GM12865 (cell line): ENCODE measurements at places on chromosomes 12 and 14.
A peak's percentile ranks its signal among the peaks of the same experiment; 100 is the strongest.

GRCh38 chr14:92153581-92153980, 31.8 kb downstream of the CPSF2 start:
- no peak for DNase-seq

- no peak for DNase-seq
Observed at GRCh38 chr12:94851396-94852028, 152.0 kb downstream of the NDUFA12 start.

- no peak for DNase-seq
Observed at GRCh38 chr12:18906395-18906794, 168.5 kb downstream of the CAPZA3 start.

DNA sequence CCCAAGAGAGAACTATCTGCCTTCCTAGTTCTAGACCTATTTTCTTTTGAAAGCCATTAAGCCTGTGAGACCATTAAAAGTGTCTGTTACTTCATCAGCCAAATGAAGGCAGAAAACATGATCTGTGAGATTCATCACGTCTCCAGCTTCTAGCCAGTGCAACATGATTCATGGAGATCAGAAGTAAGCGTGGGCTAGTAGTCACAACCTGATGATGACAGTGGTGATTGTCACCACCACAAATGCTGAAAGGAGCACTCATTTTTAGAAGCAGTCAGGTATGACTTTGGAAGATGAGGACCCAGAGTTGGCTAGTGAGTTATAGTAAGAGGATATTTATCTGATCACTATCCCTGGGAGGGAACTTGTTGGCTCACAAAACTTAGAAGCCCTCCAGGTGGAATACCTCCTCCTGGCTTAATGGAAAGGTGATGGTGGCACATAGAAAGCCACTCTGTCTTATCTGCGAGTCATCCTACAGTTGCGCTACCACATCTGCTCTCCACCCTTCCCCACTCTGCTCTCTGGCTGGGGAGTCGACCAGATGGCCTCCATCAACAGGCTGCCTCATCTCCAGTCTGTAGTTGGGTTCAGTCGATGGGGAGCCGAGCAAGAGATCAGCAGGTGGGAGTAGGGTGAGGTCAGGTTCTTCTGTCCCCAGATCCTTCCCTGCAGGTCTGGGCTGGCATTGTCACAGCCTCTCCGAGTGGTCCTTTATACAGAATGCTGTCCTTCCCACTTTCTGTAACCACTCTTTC, 317.6 kb upstream of the FKBP4 start:
- no peak for DNase-seq

DNA sequence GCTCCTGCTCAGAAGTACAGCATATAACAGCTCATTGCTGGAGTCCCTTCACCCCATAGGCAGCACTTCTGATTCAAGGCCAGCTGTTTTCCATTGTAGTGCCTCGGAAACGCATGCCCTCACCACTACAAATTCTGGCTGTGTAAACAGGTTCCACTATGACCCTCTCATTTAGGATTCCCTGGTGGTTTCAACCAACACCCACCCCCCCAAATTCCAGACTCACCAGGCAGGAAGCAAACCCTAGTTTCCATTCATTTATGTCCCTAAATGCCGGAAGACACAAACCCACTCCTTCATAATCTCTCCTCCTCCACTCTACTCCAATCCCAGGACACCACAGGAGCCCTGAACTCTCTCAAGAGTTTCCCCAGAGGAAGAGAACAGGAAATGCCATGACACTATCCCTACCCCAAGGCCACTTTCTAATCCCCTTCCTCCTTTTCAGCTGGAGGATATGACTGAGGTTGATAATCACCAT, 75.9 kb upstream of the TMPO start:
- DNase-seq, result no peak

DNA sequence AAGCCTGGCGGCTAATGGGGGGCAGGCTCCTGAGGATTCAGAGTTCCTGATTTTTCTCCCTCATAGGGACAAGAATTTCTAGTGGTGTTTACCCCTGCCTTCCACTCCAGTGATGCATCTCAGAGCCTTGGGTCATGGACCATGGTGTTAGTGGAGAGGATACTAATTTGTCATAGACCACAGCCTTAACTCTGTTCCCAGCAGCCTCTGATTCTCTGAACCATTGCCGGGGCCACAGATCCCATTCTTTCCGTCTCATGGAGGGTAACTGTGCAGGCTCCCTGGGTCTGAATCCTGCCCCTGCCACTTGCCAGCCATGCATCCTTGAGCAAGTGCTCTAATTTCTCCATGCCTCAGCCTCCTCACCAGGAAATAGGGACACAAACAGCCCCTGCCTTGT, 55.1 kb downstream of the RPH3A start:
- DNase-seq, result no peak

DNA sequence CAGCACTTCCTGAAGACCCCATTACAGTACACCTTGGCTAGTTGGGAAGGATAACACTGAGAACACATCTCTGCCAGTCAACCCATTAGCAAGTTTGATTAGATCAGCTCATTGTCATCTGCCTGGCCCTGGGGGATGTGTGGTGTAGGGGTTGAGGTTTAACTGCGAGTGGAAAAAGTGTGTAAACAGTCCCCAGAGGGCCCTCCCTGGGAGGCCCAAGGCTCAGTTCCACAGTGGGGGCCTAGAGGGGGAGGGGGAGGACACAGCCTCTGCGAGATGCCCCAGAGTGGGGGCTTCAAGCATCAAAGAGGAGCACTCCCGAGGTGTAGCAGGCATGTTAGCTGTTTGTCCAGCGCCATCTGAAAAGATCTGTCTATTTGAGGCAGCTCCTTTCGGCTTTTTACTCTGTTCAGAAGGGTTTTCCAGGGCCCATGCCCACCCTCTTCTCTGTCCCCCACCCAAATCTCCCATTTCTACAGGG, 344 bp downstream of the LPAR5 start:
- DNase-seq, result peak; percentile 46

DNA sequence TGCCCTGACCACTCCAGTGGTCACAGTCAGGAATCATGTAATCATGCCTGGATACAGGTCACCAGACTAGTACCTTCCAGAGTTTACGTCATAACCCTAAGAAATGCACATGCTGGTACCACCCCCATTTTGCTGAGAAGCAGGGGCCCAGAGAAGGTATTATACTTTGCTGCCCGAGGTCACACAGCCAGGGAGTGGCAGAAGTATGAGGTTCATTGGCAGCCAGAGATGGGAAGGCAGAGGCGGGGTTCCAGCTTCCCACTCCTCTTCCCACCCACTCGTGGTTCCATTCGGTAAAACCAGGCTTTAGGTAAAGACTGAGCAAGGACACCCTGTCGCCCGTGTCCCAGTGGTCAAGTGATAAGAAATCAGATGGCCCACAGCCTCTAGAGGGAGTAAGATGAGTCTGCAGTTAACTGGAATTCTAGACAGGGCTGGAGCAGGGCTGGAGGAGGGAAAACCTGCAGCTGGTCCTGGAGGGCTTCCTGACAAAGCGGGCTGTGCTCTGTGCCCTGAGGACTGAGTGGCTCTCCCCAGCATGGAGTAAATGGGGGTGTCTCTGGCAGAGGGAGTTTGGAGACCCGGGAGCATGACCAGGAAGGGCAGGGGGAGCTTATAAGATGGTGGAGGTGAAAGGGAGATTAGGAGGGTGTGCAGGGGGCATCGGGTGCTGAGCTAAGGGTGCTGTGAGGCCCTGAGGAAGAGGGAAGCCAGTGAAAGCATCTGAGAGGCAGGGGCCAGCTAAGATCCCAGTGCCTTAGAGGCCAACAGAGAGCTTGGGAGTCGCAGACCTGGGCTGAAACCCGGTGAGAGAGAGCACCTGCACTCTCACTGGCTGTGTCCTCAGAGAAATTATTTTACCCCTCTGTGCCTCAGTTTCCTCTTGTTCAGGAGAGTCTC, 5.7 kb downstream of the FAM222A start:
- no peak for DNase-seq

- no peak for DNase-seq
Observed at GRCh38 chr12:53623548-53624385, 2.4 kb downstream of the ATF7 start.

DNA sequence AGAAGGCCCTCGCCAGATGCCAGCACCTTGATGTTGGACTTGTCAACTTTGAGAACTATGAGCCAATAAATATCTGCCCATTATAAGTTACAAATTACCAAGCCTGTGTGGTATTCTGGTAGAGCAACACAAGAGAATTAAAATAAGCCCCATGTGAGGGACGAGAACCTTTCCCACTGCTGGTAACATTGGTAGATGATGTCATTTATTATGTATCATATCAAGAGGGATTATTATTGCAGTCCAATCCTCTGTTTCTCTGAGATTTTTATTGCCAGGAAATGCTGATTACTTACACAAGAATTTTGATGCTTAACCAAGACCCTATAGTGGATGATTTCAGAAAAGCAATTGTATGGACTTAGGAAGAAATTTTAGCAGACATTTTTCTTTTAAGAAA, 40.3 kb upstream of the SLC24A4 start:
- DNase-seq, result no peak

- peak; percentile 75 for DNase-seq
Observed at GRCh38 chr14:28751467-28752058, 15.0 kb upstream of the FOXG1 start.

DNA sequence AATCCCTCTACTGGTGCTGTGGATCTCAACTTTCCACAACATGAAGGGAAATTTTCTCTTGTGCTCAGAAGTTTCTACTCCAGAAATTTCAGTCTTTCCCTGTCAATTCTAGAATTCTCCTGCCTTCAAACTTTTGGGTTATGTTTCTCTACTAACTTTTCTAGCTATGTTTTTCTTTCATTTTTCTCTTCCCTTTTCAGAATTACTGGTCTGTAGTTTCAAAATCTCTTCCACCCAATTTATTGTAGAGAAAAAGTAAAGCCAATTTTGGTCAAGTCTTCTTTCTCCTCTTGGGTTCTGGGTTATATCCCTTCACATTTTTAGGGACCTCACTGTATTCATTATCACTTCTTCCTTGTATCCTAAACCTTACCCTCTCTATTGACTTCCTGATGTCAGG, 18.9 kb downstream of the CNTN1 start:
- no peak for DNase-seq

GRCh38 chr12:58247633-58248032, 306.3 kb downstream of the ATP23 start:
- DNase-seq, result no peak

GRCh38 chr12:92503029-92503931, 199.5 kb upstream of the PLEKHG7 start:
- peak; percentile 93 for DNase-seq

- DNase-seq, result no peak
Observed at GRCh38 chr12:906062-906585, 43.4 kb downstream of the RAD52 start.

DNA sequence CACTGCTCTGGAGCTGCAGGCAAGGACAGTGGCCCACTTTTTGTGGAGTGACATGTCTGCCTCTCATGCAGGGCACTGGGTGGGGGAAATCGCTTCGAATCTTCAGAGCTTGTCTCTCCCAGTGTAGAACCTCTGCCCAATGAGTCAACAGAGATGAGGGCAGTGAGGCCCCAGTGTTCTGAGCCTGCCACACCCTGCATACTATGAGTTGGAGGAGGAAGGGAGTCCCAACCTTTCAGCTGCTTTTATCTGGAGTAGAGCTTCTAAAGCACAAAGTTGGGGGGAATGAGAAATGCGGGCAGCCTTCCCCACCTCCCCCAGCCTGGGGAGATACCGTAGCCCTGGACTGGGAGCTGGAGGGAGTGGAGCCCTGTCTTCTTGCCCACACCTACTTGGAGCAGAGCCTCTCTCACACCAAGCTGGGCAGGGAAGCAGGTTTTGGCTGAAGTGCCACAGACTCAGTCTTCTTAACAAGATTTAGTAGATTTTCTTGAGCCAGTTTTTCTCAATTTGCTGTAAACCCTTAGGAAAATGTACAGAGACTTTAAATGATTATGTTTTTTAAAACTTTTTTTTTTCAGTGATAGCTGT, 159.1 kb downstream of the ADGRD1 start:
- no peak for DNase-seq

GRCh38 chr12:119836781-119837180, 40.3 kb downstream of the CIT start:
- DNase-seq, result no peak

GRCh38 chr12:63752283-63752682, 27.4 kb upstream of the RXYLT1 start:
- peak; percentile 21 for DNase-seq

GRCh38 chr12:123064885-123065619, 84.6 kb downstream of the ARL6IP4 start:
- no peak for DNase-seq

DNA sequence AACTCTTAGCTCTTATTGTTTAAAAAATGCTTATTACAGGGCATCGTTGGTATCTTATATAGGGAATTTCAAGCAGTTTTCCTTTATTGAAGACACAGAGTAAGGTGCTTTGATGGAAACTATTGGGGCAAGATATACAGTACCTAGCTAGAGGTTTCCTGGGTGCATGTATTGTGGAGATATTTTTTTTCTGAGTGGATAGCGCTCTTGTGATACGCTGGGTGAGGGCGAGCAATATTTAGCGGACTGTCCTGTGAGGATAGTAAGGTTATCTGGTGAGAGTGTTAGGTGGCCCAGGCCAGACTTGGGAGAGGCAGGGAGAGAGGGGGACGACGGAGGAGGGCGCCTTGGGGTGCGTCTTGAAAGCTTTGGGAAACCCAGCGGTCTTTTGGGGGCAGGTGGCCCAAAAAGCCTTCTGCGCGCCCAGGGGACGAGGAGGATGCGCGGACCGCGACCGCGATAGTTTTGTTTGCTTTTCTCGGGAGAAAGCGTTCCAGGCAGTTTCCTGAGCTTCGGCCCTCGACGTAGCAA, 596 bp upstream of the BICD1 start:
- no peak for DNase-seq

DNA sequence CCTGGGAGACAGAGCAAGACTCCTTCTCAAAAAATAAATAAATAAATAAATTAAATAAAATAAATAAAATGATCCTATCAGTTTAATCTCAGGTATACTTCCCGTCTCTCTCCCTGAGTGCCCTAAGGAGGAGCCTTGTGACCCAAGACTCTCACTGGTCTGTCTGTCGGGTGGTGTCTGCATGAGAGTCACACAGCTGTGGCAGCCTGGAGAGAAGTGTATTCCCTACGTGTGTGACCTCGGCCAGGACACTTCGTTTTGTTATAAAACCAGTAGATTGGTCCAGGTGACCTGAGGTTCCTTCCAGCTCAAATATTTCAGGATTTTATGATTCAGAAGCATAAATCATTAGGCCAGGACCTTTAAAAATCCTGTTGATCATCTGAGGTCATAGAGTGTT, 4.8 kb downstream of the SYNE3 start:
- DNase-seq, result no peak

DNA sequence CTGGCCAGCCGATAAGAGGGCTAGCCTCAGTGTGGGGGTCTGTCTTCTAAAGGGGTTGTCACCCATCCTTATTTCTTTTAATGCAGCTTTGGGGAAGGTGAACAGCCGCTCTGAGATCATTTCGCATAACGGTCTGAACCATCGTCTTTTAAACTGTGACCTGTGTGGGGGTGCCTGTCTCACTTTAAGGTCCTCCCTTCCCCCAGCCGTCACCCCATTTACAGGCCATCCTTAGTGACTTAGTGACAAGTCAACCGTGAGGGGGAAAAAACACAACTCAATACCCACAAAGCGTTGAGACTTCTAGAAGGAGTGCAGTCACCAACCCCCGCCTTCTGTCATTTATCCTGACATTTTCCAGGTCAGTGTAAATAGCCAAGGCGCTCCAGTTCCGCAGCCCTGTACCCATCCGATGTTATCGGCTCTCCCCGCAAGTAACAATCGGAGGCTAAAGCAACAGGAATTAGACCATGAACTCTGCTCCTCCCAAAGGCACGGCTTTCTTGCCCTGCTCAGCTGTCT, 505 bp upstream of the DENND5B start:
- peak; percentile 85 for DNase-seq

- DNase-seq, result peak; percentile 40
Observed at GRCh38 chr12:45234139-45234865, 18.4 kb downstream of the ANO6 start.
